ENCODE measurements at places on chromosomes 6 and 20.

- DNase-seq: no peak
Measured at GRCh38 chr6:157155804-157156203, 167.5 kb downstream of the TMEM242 start.

DNA sequence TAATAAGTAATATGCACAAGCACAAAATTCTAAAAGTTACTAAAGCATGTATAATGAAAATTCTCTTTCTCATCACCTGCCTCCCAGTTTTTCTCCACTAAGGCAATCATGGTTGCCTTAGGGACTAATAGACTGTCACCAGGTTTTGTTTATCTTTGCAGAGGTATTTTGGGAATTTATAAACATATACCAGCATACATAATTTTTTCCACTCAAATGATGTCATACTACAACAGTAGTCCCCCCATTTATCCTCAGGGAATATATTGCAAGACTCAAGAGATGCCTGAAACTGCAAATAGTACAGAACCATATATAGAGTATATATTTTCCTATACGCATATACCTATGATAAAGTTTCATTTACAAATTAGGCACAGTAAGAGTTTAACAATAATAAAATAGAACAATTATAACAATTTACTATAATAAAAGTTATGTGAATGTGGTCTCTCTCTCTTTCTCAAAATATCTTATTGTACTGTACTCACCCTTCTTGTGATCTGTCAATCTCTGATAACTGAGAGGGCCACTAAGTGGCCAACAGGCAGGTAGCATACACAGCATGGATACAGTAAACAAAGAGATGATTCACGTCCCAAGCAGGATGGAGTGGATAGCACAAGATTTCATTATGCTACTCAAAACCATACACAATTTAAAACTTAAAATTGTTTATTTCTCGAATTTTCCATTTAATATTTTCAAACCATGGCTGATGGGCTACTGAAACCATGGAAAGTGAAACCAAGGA is 19.7 kb downstream of the RBL1 start:
- DNase-seq: no peak

DNA sequence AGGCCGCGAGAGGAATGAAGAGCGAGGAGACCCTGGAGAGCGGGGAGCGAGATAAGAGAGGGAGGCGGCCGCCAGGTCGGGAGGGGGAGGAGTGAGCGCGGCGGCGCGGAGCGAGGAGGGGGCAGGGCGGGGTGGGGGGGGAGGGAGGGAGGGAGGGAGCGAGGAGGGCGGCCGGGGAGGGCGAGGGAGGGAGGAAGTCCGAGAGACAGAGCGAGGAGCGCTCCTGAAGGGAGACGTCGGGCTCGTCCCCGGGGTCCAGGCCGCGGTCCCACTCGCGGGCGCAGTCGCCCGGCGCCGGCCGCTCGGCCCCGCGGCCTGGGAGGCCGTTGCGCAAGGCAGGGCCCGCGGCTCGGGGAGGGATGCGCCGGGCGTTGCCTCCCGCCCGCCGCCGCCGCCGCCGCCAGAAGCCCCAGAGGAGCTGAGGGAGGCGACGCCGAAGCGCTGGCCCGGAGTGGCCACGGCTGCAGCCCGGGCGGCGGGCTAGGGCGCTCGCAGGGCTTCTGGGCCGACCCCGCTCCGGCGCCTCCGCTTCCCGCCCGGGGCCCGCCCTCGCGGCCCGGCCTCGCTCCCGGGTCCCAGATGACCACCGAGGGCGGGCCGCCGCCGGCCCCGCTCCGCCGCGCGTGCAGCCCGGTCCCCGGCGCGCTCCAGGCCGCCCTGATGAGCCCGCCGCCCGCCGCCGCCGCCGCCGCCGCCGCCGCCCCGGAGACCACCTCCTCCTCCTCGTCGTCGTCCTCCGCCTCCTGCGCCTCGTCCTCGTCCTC is at the start of gene FOXF2:
FOXF2 (plus strand) TSS at position 208 of the 764 bp plus-strand sequence; CDS start at position 580, 372 bp downstream.
- DNase-seq: no peak

DNA sequence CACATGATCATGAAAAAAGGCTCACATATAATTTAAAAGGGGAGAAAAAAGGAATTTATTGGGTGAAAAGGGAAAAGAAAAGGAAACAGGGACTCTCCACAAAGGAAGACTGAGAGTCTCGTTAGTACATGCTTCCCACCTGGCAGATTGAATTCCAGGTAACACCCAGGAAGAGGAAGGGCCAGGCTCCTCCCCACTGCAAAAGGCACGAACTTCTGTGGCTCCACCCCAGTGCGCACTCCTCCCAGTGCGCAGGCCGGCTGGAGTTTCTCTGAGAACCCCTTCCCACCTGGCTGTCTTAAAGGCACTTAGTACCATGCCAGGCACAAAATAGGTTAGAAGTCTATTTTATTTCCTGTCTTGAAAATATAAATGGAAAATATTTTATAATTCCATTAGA is 129.8 kb downstream of the COL12A1 start:
- no peak for DNase-seq

DNA sequence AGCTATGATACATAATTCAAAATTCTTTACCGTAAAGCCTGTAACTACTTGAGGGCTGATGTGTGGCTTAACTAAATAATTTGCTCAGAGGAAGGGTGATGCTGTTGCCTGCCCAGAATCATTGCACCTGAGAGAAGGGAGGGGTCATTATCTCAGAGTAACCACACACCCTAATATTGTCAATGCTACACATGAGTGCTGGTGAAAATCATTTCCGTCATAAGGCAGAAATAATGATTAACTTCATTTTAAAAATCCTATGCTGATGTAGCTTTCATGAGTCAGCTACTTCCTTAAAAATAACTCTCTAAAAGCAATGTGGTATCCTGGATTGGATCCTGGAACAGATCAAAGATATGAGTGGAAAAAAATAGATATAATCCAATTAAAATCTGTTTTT is 146.4 kb upstream of the FAM83B start:
- no peak for DNase-seq

All from stimulated activated CD8-positive, alpha-beta memory T cell treated with anti-CD3 and anti-CD28 coated beads, Interleukin-4, amount 100 ng/mL, for 1 hour (primary cell).